ENCODE measurements at places on chromosomes 1 and 21. TPM values are rescaled to one million over a fixed set of nuclear protein-coding genes. Genes with fewer than 3 reads are reported as not detected.

Gene DISC1
- total RNA-seq, result 26.9 TPM

Gene RXFP4
- not detected for total RNA-seq

- DNase-seq, result no peak
- H3K36me3 ChIP-seq, result no peaks in the 10 kb centered on the region
- no peak overlapping the region for H3K27ac ChIP-seq
- H3K27me3 ChIP-seq, result no peaks in the 10 kb centered on the region
Observed at GRCh38 chr1:42734201-42735035, 5.6 kb downstream of the CLDN19 start.

DNA sequence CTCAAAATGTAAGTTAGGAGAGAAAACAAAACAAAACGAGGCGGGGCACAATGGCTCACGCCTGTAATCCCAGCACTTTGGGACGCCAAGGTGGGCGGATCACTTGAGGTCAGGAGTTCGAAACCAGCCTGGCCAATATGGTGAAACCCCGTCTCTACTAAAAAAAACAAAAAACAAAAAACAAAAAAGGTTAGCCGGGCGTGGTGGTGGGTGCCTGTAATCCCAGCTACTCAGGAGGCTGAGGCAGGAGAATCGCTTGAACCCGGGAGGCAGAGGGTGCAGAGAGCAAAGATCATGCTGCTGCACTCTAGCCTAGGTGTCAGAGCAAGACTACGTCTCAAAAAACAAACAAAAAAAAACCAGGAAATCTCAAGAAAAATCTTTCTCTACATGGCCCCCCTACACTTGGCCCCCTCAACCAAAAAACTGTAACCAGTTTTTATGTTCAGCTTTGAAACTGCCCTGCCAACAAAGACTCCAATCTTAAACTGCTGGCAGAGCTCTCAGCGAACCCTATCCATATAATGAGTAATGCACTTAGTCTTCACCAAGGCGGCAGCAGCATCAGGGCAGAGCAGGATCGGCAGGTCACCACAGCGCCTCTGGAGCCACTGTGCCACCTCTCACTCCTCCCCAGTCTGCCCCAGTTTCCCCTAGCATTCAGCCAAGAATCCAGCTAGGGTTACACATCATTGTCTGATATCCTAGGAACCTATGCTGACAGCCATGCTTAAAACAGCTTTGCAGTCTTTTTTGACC lies 71.7 kb downstream of the JAK1 start:
- H3K27me3 ChIP-seq, result no peaks in the 10 kb centered on the region
- no peak for DNase-seq
- H3K36me3 ChIP-seq, result no peaks in the 10 kb centered on the region
- H3K4me3 ChIP-seq, result no peak overlapping the region
- H3K27ac ChIP-seq, result no peak overlapping the region

Gene KAZN
- 30.3 TPM for total RNA-seq

GRCh38 chr1:155166471-155167165 lies 6.5 kb downstream of the KRTCAP2 start:
- H3K27me3 ChIP-seq, result no peaks in the 10 kb centered on the region
- H3K36me3 ChIP-seq, result peaks cover 7% of the 10 kb centered on the region
- no peak for DNase-seq
- peaks cover 3% of the 10 kb centered on the region for H3K4me1 ChIP-seq

DNA sequence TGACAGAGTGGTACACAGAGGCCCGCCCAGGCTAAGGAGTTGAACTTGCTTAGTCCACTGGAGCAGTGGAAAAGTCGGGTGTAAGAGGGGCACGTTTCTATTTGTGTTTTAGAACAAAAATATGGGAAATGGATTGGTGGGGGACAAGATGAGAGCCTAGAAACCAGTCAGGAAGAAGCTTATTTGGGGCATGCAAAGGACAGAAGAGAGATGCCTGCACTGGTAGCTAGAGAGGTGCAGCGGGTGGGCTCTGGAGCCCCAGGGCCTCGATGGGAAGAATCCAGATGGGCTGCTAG lies 1.2 kb upstream of the LIN9 start:
- H3K27ac ChIP-seq, result no peak overlapping the region
- peaks cover 20% of the 10 kb centered on the region for H3K4me1 ChIP-seq
- peak overlapping the region; percentile 99 for H3K4me3 ChIP-seq
- H3K27me3 ChIP-seq, result no peaks in the 10 kb centered on the region

- no peak overlapping the region for H3K4me3 ChIP-seq
- no peak for DNase-seq
- H3K4me1 ChIP-seq, result no peaks in the 10 kb centered on the region
- H3K27ac ChIP-seq, result no peak overlapping the region
- H3K27me3 ChIP-seq, result no peaks in the 10 kb centered on the region
- no peaks in the 10 kb centered on the region for H3K36me3 ChIP-seq
Observed at GRCh38 chr1:4422504-4423289, 231.7 kb upstream of the AJAP1 start.

Gene ILDR2
- 0.85 TPM for total RNA-seq

DNA sequence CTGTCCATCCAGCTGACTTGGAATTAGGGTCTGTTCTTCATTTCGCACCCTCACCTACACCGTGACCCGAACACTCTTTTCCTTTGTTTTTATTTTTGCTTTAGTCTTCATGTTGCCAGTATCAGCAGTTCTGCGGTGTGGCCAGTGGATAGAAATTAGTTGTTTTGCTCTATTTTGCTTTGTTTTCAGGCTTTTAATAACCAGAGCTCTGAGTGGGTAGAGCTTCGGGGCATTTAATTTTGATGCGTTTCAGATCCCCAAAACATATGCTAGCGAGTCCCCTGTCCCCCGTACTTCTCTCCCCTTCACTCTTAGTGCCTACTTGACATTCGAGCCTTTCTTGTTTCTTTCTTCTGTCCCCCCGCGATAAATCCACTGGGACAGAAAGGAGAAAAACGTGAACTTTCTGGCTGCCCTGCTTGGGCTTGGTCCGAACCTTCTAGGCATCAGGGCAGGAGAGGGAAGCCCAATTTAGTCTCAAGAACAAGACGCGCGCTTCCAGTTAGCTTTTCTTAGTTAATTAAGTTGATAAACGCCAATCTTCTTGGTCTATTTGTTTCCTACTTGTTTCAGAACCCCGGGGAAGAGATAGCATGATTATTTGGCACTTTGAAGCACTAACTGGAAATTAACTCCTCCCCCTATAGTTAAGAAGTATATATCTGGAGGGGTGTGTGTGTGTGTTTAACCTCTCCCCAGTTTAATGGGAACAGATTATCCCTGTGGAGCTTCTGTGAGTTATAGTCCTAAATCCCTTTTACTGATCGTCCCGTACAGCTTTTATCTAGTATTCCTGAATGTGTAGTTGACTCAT lies 839 bp downstream of the SWT1 start:
- peak overlapping the region; percentile 81 for H3K27ac ChIP-seq
- DNase-seq, result no peak
- H3K4me1 ChIP-seq, result peaks cover 27% of the 10 kb centered on the region
- peak overlapping the region; percentile 95 for H3K4me3 ChIP-seq
- H3K36me3 ChIP-seq, result no peaks in the 10 kb centered on the region
- no peaks in the 10 kb centered on the region for H3K27me3 ChIP-seq

DNA sequence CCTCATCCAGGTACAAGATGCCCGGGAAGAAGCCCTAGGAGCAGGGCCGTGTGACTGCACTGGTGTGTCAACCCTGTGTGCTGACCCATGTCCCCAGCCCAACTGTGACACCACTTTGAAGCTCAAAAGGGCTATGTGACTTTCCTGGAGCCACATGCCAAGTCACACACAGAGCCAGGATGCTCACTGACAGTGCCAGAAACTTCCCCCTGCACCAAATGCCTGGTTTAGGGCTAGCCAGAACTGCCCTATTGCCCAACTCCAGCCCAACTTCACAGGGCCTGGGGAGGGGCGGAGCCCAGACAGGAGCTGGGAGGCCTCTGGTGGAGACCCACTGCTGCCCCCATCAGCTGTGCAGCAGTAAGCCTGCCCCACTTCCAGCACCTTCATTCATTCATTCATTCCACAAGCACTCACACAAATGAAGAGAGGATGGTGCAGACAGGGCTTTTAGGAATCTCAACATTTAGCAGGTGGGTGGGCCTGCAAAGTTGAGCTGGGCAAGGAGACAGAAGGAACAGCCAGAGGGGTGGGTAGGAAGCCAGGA lies 36.7 kb downstream of the KCNQ4 start:
- H3K36me3 ChIP-seq, result no peaks in the 10 kb centered on the region
- H3K27me3 ChIP-seq, result no peaks in the 10 kb centered on the region
- peaks cover 48% of the 10 kb centered on the region for H3K4me1 ChIP-seq

Data from thoracic aorta (tissue), 2 donors.